ENCODE measurements at places on chromosomes 16 and 17.

DNA sequence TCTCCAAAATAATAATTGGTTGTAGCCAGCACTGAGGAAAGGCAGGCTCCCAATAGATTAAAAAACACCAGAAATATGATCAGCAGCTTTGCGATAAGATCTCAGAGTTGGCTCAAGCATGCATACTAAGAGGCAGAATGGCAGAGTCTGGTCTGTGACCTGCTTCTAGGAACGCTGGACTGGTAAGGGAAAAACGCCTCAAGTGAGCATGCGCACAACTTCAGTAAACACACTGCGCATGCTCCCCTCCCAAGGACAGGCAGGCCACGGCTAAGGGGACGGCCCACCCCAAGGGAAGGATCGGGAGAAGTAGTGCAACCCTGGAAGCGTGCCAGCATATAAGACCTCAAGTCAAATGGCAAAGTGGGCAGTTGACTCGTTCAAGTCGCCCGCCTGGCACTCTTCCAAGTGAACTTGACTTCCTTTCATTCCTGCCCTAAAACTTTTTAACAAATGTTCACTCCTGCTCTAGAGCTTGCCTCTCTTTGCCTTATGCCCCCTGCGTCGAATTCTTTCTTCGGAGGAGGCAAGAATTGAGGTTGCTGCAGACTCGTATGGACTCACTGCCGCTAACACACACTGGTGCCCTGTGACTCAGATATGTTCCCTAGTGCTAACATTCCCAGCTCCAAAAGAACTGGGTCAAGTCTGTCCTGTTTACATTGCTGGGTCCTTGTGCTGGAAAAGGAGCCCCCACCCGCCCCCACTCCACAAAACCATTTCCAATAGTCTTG lies 22.4 kb upstream of the PRM1 start:
- no peak for DNase-seq

DNA sequence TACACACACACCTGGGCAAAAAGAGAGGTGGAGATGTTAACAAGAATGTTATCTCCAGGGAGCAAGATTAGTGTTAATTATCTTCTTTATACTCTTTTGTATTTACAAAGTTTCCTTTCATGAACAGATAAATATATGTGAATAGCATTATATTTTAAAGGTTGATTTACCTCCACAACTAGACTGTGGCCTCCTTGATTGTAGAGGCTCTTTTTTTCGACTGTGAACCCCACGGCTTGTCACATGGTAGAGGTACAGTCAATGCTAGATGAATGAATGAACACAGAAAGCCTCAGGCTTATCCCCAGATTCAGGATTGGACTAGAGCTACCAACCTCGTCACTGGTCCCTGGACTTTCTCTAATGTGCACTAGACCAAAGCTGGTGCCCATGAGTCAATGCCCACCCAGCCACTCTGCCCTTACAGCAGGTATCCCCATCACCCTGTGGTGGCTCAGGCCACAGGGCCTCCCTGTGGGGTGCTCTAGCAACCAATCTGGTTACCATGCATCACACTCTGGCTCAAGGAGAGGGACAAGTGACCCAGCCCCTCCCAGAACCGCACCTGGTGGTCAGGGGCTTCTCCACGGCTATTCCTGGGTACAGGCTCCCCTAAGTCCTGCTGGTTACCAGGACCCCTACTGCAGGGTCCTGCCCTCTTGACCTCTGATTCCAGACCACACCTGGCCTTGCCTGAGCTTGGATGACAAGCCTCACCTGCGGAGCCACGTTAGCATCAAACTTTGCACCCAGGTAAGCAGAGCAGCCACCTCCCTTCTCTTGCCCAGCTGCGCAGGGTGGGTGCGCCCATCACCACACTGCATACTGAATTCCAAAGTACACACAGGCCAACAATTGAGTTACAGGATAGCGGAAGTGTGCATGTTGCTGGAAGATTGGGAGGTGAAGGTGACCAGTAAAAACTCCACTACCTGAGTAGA lies 101.0 kb downstream of the CDYL2 start:
- no peak for DNase-seq

- DNase-seq, result no peak
Observed at GRCh38 chr17:61398721-61399130, 917 bp upstream of the TBX2 start.

DNA sequence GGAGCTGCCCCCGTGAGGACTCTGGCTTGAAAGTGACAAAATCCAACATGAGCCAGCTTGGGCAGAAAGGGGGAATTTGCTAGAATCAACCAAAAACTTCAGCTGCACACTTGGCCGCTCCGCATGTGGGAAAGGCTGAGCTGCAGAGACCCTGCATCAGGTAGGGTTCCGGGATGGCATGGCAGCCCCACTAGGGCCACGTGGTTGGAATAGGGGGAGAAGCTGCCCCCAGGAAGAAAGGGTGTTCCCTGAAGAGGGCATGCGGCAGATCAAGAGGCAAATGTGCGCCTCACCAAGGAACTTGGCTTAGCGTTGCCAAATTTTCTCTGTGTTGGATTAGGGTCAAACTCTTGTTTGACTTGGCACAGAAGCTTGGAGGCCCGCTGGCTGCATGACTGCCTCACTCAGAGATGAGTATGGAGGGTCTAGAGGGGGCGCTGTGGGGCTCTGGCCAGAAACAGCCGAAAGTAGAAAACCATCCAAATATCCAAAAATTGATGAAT lies 29.2 kb upstream of the WFIKKN2 start:
- no peak for DNase-seq

- no peak for DNase-seq
Observed at GRCh38 chr17:6098050-6098822, 28.1 kb downstream of the WSCD1 start.

- no peak for DNase-seq
Observed at GRCh38 chr17:16419074-16419928, 3.9 kb downstream of the TRPV2 start.

- no peak for DNase-seq
Observed at GRCh38 chr16:4101421-4102219, 14.6 kb downstream of the ADCY9 start.

DNA sequence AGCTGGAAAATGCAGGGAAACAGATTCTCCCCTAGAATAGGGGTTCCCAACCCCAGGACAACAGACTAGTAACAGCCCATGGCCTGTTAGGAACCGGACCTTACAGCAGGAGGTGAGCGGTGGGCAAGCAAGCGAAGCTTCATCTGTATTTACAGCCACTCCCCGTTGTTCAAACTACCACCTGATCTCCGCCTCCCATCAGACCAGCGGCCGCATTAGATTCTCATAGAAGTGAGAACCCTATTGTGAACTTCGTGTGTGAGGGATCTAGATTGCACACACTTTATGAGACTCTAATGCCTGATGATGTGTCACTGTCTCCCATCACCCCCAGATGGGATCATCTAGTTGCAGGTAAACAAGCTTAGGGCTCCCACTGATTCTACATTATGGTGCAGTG lies 3.5 kb downstream of the CD300LB start:
- no peak for DNase-seq

- DNase-seq, result peak; percentile 68
Observed at GRCh38 chr16:3618769-3619141, 7.3 kb upstream of the SLX4 start.

GRCh38 chr16:88971371-88972097 lies 5.5 kb downstream of the CBFA2T3 start:
- DNase-seq, result no peak

- DNase-seq, result no peak
Observed at GRCh38 chr16:10558746-10559641, 21.4 kb downstream of the EMP2 start.

- no peak for DNase-seq
Observed at GRCh38 chr16:2954656-2955381, 9.3 kb upstream of the KREMEN2 start.

- DNase-seq, result no peak
Observed at GRCh38 chr16:12132290-12132689, 155.8 kb downstream of the SNX29 start.

- DNase-seq, result no peak
Observed at GRCh38 chr17:73325527-73325842, 13.7 kb upstream of the CDC42EP4 start.

Measured in HCT116 (cell line).